ENCODE measurements at places on chromosomes 7 and 10. TPM values are rescaled to one million over a fixed set of nuclear protein-coding genes. Genes with fewer than 3 reads are reported as not detected.

ACTR3C gene
- not detected for total RNA-seq

IL2RA gene
- not detected for total RNA-seq

RHOBTB1 gene
- 18.9 TPM for total RNA-seq

DNA sequence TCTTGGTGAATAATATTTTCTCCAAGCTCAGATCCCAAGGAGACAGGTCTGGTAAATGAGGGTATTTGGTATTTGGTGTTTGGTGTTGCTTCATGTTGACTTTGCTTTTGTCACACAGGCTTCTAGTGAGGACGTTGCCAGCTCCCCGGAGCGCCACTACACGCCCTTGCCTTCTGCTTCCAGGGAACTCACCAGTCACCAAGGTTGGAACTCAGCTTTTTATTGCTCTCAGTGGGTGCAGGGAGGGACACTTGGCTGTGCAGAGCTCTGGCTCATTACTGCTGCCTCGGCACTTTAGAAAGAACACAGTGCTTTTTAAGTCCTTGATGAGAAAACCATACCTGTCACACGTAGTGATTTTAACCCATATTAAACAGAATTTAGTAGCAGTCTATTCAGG lies 892.9 kb downstream of the LRMDA start:
- DNase-seq, result no peak

DNA sequence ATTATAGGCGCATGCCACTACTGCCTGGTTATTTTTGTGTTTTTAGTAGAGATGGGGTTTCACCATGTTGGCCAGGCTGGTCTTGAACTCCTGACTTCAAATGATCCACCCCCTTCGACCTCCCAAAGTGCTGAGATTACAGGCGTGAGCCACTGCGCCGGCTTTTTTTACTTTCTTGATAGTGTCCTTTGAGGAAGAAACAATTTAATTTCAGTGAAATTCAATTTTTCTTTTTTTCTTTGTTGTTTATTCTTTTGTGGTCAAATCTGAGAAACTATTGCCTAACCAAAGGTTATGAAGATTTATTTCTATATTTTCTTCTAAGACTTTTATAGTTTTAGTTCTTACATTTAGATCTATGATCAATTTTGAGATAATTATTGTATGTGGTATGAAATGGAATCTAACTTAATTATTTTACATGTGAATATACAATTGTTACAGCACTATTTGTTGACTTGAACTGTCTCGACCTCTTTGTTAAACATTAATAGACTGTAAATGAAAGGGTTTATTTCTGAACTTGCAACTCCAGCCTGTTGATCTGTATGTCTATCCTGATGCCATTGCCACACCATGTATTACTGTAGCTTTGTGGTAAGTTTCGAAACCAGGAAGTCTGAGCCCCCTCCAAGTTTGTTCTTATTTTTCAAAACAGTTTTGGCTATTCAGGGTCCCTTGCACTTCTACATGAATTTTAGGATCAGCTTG lies 19.8 kb upstream of the RASSF4 start:
- DNase-seq, result peak; percentile 26

DNA sequence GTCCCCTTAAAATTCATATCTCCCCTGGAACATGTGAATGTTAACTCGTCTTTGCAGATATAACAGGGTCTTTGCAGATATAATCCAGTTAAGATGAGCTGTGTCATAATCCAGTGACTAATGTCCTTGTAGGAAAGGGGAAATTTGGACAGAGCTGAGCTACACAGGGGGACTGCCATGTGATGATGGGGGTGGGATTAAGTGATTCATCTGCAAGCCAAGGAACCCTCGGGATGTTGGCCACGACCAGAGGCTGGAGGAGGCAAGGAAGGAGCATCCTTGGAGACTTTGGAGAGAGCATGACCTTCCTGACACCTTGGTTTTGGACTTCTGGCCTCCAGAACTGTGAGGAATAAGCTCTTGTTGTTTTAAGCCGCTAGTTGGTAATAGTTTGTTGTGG lies 153.9 kb upstream of the PCBD1 start:
- no peak for DNase-seq

Measured in IMR-90 (cell line).